ENCODE measurements at places on chromosomes 4 and X.

GRCh38 chrX:37854748-37855147 lies 7.4 kb upstream of the DYNLT3 start:
- DNase-seq = no peak

DNA sequence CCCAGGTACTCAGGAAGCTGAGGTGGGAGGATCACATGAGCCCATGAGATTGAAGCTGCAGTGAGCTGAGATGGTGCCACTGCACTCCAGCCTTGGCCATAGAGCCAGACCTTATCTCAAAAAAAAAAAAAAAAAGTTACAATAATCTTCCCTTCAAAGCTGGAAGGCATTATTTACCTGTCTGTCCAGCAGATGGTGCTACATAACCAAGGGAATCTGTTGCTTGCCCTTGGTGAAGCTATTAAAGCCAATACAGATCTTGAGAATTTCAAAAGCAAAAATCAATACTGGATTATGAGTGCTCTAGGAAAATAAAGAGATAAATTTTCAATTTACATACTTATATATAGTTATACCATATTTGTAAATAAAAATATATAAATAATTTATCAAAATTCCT lies 25.9 kb downstream of the PKD2 start:
- DNase-seq = no peak

GRCh38 chr4:81845273-81845672 lies 373.6 kb upstream of the RASGEF1B start:
- no peak for DNase-seq

DNA sequence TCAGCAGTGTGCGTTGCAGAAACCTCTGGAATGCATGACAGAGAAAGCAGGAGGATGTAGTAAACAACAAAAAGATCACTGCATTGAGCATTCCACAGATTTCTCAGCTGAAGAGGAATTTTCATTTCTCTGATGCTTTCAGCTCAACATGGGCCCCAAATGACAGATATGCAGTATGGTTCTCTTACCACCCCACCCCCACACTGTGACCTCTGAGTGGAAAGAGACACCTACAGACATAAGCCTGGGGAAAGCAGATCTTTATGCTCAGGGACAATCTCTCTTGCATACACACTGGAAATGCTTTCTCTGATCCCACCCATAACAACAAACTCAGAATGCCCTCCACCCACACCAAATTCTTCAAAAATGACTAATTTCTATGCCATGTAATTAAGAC lies 983.7 kb upstream of the LCORL start:
- no peak for DNase-seq

- no peak for DNase-seq
Observed at GRCh38 chr4:100075056-100075455, 115.2 kb downstream of the DDIT4L start.
